ENCODE measurements at places on chromosomes 4 and X. TPM values are rescaled to one million over a fixed set of nuclear protein-coding genes. Genes with fewer than 3 reads are reported as not detected.

GYPE gene
- 1.3 TPM for total RNA-seq

UVSSA gene
- total RNA-seq, result 6.9 TPM

GYPA gene
- not detected for total RNA-seq

PCSK1N gene
- 0.09 TPM for total RNA-seq

ALPK1 gene
- total RNA-seq, result 16.6 TPM

PROM1 gene
- not detected for total RNA-seq

BTK gene
- not detected for total RNA-seq

FHIP1A gene
- not detected for total RNA-seq

FAM241A gene
- total RNA-seq, result 0.69 TPM

PRDM5 gene
- 15.4 TPM for total RNA-seq

GAGE12E gene
- not detected for total RNA-seq

NAA11 gene
- not detected for total RNA-seq

RHOXF1 gene
- total RNA-seq, result not detected

LEF1 gene
- not detected for total RNA-seq

TBX22 gene
- not detected for total RNA-seq

SASH3 gene
- not detected for total RNA-seq

ART3 gene
- 0.09 TPM for total RNA-seq

HGFAC gene
- under 0.01 TPM for total RNA-seq

ETDA gene
- not detected for total RNA-seq

RASL11B gene
- total RNA-seq, result 0.16 TPM

HMX1 gene
- not detected for total RNA-seq

THAP9 gene
- 5.0 TPM for total RNA-seq

HSFX4 gene
- not detected for total RNA-seq

TXK gene
- total RNA-seq, result 0.16 TPM

TEX11 gene
- not detected for total RNA-seq

MAEA gene
- total RNA-seq, result 80.3 TPM

CHRNA9 gene
- not detected for total RNA-seq

COL4A6 gene
- total RNA-seq, result 1.1 TPM

MAOA gene
- 7.0 TPM for total RNA-seq

COX7B2 gene
- total RNA-seq, result not detected

POF1B gene
- total RNA-seq, result not detected

FATE1 gene
- not detected for total RNA-seq

MND1 gene
- total RNA-seq, result 4.7 TPM
